ENCODE measurements at places on chromosomes 1 and 21. TPM values are rescaled to one million over a fixed set of nuclear protein-coding genes. Genes with fewer than 3 reads are reported as not detected.

The PDE4B gene
- total RNA-seq = 9.2 TPM

DNA sequence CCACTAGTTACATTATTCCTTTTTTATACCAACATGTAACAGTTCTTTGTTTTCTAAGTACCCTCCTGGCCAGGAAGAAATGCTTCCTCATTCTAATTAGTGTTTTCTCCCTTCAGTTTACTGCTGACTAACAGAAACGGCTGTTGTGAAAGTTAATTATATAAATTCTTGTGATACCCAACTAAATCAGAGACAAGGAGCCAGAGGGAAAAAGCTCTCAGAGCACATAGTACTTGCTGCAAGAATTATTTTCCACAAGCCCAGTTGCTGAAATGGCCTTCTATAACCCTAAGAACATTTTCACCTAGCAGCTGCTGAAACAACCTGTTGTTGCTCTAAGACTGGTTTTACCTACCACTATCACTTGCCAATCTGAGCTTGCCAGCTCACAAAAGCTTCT lies 82.4 kb downstream of the FAF1 start:
- DNase-seq = no peak

DNA sequence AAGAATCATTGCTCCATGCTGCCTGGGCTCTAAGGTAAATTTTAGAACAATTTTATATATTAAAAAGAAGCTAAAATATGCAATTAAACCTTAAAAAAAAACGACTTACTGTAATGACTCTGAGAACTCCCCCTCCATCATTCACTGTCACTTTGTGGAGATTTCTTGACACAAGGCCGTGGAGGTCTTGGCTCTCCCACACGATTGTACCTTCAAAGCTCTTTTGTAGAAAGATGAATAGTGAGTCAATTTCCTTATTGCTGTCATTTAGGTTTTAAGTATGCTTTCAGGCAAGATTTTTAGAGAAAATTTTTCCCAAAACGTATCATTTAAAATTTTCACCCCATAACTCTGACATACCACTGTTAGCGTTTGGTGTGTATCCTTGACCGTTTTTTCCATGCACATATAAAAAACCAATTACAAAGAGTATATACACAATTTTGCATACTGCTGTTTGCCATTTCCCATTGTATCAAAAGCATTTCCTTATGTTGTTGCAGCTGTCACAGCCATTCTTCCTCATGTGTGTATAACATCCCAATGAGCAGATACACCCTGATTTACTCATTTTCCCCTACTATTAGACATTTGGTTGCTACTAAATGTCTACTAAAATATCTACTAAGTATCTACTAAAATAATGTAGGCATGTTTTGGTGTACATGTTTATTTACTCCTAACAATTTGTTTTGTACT lies 33.4 kb downstream of the B3GALNT2 start:
- no peak for DNase-seq

DNA sequence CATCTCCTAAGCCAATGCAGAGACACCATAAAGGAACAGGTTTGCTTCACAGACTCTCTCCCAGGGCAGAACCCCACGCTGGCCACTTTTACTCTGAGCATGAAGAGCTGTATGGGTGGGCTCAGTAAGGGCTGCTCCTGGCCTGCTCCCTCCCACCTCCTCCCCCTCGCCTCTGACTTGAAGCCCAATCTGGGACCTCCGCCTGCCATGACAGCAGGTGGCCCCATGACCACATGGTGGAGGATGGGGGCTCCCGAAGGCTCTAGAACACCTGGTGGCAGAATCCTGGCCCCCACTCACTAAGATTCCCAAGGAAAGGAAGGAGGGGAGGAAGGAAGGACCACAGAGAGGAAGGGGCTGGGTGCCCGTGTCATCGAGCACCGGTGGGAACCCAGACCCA lies 23.7 kb downstream of the CASZ1 start:
- DNase-seq = no peak

GRCh38 chr1:232587141-232588008 lies 42.6 kb downstream of the SIPA1L2 start:
- no peak for DNase-seq

GRCh38 chr1:8394456-8395321 lies 76.8 kb downstream of the SLC45A1 start:
- no peak for DNase-seq
